ENCODE measurements at places on chromosomes 1 and 21. TPM values are rescaled to one million over a fixed set of nuclear protein-coding genes. Genes with fewer than 3 reads are reported as not detected.

DNA sequence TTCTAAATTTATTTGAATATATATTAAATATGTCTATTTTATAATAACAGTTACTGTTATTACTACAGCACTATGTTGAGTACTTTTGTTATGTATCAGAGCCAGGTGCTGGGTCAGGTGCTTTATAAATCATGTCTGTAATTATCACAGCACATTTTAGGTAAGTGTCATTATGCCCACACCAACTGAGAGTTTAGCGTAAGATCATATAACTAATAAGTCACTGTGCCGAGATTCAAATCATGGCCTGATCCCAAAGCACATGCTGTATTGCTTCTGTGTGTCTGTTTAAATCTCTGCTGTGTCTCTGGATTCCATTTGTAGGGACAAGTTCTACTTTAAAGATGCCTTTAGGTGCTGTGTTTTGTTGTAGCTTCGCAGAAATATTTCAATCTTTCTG is 1.9 kb downstream of the GPSM2 start:
- H3K4me1 ChIP-seq: no peaks in the 10 kb centered on the region
- no peak for DNase-seq
- no peaks in the 10 kb centered on the region for H3K27me3 ChIP-seq
- H3K36me3 ChIP-seq: no peaks in the 10 kb centered on the region

DNA sequence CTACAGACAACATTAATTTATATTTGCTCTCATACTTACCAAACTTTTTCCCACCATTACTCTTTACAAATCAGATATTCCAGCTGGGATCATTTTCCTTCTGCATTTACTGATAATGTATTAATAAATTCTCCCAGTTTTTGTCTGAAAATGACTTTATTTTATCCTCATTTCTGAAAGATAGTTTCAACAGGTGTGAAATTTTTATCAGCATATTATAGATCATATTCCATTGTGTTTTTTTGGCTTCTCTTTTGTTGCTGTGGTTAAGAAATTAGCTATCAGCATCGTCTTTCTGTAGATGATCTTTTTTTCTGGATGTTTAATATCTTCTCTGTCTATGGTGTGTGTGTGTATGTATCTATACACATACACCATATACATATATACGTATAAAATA is 2.7 kb downstream of the CFAP57 start:
- no peak overlapping the region for H3K27ac ChIP-seq
- H3K27me3 ChIP-seq: no peaks in the 10 kb centered on the region
- H3K36me3 ChIP-seq: no peaks in the 10 kb centered on the region

GRCh38 chr1:51850420-51851223 is 27.9 kb downstream of the NRDC start:
- H3K27ac ChIP-seq: no peak overlapping the region
- peaks cover 5% of the 10 kb centered on the region for H3K4me1 ChIP-seq
- DNase-seq: peak; percentile 16
- no peak overlapping the region for H3K4me3 ChIP-seq
- H3K36me3 ChIP-seq: no peaks in the 10 kb centered on the region

- no peak overlapping the region for H3K27ac ChIP-seq
- no peak overlapping the region for H3K4me3 ChIP-seq
- no peaks in the 10 kb centered on the region for H3K36me3 ChIP-seq
- H3K4me1 ChIP-seq: no peaks in the 10 kb centered on the region
- no peaks in the 10 kb centered on the region for H3K27me3 ChIP-seq
- DNase-seq: no peak
Measured at GRCh38 chr21:32082466-32082865, 196.4 kb downstream of the MIS18A start.

GRCh38 chr1:236303675-236304074 is 21.9 kb upstream of the ERO1B start:
- H3K36me3 ChIP-seq: no peaks in the 10 kb centered on the region
- no peak overlapping the region for H3K27ac ChIP-seq

GRCh38 chr1:5836776-5837440 is 155.3 kb downstream of the NPHP4 start:
- no peak overlapping the region for H3K4me3 ChIP-seq
- no peak for DNase-seq
- H3K27me3 ChIP-seq: no peaks in the 10 kb centered on the region
- H3K27ac ChIP-seq: no peak overlapping the region
- H3K36me3 ChIP-seq: no peaks in the 10 kb centered on the region
- no peaks in the 10 kb centered on the region for H3K4me1 ChIP-seq

GRCh38 chr1:27152829-27153548 is 1.9 kb downstream of the SLC9A1 start:
- peak overlapping the region; percentile 23 for H3K4me3 ChIP-seq
- peak overlapping the region; percentile 87 for H3K27ac ChIP-seq
- H3K27me3 ChIP-seq: no peaks in the 10 kb centered on the region

DNA sequence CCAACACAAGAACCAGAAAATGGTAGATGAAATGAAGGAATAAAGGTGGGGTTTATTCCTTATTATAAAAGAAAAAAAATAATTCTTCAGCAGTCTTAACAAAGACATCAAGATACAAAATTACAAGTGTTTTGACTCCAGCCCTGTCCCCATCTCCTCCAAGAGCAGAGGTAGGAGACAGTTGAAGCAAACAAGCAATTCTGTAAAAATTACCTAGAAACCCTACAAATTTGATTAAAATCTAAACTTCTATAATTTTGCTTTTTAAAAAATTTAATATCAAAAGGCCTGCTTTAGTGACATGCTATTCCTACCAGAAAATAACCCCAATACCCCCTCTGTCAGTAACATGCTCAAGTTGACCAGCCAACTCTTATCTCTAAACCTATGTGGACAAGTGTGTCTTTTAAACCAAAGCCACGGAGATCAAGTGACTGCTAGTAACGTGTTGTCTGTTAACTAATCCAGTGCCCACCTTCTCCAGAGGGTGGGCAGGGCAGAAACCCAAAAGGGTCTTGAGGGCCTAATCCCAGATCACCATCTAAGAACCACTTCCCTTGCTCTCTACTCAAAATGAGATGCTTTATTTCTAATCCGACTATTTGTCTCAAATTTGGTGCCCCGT is 8.4 kb downstream of the GLUL start:
- peaks cover 26% of the 10 kb centered on the region for H3K36me3 ChIP-seq
- no peak for DNase-seq
- no peak overlapping the region for H3K4me3 ChIP-seq
- no peaks in the 10 kb centered on the region for H3K4me1 ChIP-seq
- no peak overlapping the region for H3K27ac ChIP-seq

GRCh38 chr1:8794605-8795004 is 22.8 kb downstream of the RERE start:
- H3K36me3 ChIP-seq: no peaks in the 10 kb centered on the region
- DNase-seq: no peak
- no peaks in the 10 kb centered on the region for H3K27me3 ChIP-seq
- H3K4me3 ChIP-seq: no peak overlapping the region

DNA sequence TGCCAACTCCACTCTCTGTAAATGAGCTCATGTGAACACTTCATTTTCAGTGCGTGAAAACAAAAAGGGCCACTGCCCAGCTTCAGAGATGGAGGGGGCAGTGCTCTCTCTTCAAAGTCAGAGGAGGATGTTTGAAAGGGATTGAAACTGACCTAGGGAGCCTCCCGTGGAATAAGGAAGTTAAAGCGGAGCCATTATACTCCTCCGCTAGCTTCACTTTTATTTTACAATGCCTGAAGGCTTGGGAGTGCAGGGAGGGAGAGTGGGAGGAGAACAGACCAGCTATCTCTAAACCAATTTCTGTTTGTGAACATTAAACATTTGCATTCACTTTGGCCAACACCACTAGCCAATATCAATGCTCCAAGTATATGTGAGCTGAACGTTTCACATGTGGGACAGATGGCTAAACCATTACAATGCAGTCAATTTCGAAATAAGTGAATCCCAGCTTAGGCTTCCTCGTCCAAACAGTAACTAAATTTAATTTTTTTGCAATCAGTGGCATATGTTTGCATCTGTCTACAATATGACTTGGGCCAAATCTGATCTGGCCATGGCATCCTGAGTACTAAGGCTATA is 126.9 kb downstream of the ESRRG start:
- no peaks in the 10 kb centered on the region for H3K27me3 ChIP-seq
- no peaks in the 10 kb centered on the region for H3K4me1 ChIP-seq
- no peak overlapping the region for H3K27ac ChIP-seq
- DNase-seq: no peak
- no peak overlapping the region for H3K4me3 ChIP-seq

GRCh38 chr1:36238433-36238832 is 14.2 kb downstream of the THRAP3 start:
- peaks cover 5% of the 10 kb centered on the region for H3K4me1 ChIP-seq
- no peaks in the 10 kb centered on the region for H3K27me3 ChIP-seq
- H3K27ac ChIP-seq: peak overlapping the region; percentile 77
- H3K4me3 ChIP-seq: no peak overlapping the region
- DNase-seq: no peak

DNA sequence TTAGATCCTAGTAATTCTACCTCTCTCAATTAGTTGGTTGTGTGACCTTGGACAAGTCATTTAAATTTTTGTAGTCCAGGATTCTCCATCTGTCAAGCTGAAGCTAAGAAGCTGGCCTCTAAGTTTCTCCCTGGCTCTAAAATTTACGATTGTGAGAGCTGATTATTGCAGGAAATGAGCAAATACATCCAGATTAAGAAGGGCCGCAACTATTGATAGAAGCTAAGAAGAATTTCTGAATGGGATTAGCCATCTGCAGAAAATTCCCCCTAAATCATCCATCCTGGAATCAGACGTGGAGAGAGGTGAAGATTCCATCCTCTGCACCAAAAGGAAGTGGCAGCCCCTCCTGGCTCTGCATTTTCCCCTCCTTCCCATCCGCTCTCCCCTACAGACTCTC is 55.0 kb downstream of the HIVEP3 start:
- no peaks in the 10 kb centered on the region for H3K27me3 ChIP-seq
- no peak overlapping the region for H3K4me3 ChIP-seq
- H3K4me1 ChIP-seq: peaks cover 14% of the 10 kb centered on the region
- no peak for DNase-seq
- no peaks in the 10 kb centered on the region for H3K36me3 ChIP-seq
- H3K27ac ChIP-seq: no peak overlapping the region

- no peak overlapping the region for H3K27ac ChIP-seq
- H3K36me3 ChIP-seq: no peaks in the 10 kb centered on the region
- no peaks in the 10 kb centered on the region for H3K4me1 ChIP-seq
- H3K4me3 ChIP-seq: no peak overlapping the region
Measured at GRCh38 chr1:219289171-219289570, 115.5 kb downstream of the LYPLAL1 start.

GRCh38 chr1:91621907-91622306 is 121.3 kb downstream of the CDC7 start:
- no peaks in the 10 kb centered on the region for H3K4me1 ChIP-seq
- H3K36me3 ChIP-seq: no peaks in the 10 kb centered on the region
- H3K27ac ChIP-seq: no peak overlapping the region
- H3K4me3 ChIP-seq: no peak overlapping the region
- no peak for DNase-seq

DNA sequence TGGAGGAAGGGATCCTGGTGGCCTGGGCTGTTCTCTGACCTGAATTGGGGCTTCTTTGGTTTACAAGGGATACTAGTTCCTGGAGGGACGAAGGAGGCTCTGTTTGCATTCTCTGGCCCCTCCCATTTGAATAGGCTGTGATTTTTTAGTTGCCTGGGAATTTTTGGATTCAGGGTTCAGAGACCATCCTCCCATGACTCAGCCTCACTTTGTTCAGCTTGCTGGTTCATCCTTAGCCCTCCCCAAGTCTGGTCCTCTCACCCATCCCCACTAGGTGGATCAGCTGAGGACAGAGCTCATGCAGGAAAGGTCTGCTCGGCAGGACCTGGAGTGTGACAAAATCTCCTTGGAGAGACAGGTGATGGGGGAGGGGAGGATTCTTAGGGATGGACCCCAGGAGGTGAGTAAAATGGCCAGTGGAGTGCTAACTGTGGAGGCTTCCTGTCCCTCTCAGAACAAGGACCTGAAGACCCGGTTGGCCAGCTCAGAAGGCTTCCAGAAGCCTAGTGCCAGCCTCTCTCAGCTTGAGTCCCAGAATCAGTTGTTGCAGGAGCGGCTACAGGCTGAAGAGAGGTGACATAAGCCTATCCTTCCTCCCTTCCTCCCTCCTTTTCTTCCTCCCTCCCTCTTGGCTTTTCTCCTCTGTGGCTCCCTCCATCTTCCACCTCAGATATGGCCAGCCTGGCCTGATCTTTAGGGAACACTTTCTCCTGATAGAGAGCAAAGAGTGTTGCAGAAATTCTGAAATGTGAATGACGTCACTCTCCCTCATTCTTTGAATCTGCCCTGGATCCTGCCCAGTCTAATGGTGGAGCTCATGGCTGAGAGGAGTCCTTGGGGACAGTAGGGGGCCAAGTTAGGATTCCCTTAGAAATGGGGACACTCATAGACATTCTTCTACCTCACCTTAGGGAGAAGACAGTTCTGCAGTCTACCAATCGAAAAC is 4.5 kb upstream of the TUFT1 start:
- H3K27me3 ChIP-seq: no peaks in the 10 kb centered on the region
- no peaks in the 10 kb centered on the region for H3K36me3 ChIP-seq
- H3K4me1 ChIP-seq: peaks cover 4% of the 10 kb centered on the region
- H3K4me3 ChIP-seq: no peak overlapping the region

DNA sequence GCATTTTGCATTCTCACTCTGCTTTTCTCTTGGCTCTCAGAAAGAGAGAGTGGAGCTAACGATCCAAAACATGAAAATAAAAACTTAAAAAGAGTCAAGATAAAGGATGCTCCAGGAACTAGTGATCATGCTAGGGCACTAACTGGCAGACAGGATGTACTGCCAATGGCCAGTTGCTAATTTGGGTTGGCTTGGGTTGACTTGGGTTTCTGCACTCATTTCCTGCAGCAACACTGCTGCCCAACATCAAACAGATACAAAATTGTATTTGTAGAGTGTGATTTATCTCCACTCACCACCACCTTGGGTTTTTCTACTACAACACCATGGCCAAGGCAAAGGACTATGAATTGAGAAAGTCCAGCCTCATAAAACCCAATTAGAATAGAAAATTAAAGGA is 662.3 kb upstream of the PTBP2 start:
- no peak for DNase-seq
- H3K4me3 ChIP-seq: no peak overlapping the region
- H3K27me3 ChIP-seq: no peaks in the 10 kb centered on the region
- H3K36me3 ChIP-seq: no peaks in the 10 kb centered on the region
- H3K27ac ChIP-seq: no peak overlapping the region

DNA sequence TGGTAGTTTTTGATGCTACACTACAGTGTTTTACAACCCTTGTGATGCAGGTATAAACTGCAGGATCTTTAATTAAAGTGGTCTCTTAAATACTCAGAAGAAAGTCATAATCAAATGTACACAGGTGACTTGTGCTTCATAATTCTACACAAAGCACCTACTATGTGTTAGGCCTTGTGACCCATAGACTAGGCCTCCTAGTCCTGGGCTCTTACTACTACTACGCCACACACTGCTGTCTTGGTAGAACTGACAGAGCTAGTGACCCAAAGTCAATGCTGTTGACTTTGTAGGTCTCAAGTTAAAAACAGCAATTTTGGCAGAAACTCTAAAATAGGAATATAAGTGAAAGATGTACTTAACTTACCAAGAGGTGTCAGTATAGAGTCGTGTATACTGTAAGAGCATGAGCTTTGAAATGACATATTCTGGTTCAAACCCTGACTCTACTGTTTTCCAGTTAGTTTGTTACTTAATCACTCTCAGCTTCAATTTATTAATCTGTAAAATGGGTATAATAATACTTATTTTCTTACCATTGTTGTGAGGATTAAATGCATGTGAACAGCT is 48.6 kb upstream of the LMO4 start:
- H3K4me1 ChIP-seq: no peaks in the 10 kb centered on the region
- no peak for DNase-seq
- no peak overlapping the region for H3K4me3 ChIP-seq
- no peak overlapping the region for H3K27ac ChIP-seq

The RAP1A gene
- 39.1 TPM for total RNA-seq

The OLFML3 gene
- total RNA-seq: 25.1 TPM

The PPM1J gene
- 2.0 TPM for total RNA-seq

The ADORA1 gene
- total RNA-seq: 47.3 TPM

The GBP5 gene
- total RNA-seq: 0.23 TPM

The ABCA4 gene
- 0.41 TPM for total RNA-seq

The PYHIN1 gene
- 0.18 TPM for total RNA-seq

The LRRN2 gene
- total RNA-seq: 15.3 TPM

The AMPD1 gene
- total RNA-seq: 0.23 TPM

The DEDD gene
- total RNA-seq: 41.5 TPM

The AIRE gene
- total RNA-seq: not detected

All from prostate gland (tissue), 2 donors.